Cardiac muscle cell (in vitro differentiated cells and primary cell): ENCODE measurements at places on chromosomes 6 and 20. TPM values are rescaled to one million over a fixed set of nuclear protein-coding genes. Genes with fewer than 3 reads are reported as not detected.
A peak's percentile ranks its signal among the peaks of the same experiment; 100 is the strongest.

Gene SHLD1
- total RNA-seq: 3.4 and 5.2 TPM in 2 replicates

Gene THEMIS
- not detected in 2 replicates for total RNA-seq

Gene HRH3
- total RNA-seq: not detected in 2 replicates

Gene PROKR2
- not detected in 2 replicates for total RNA-seq

Gene SLC16A10
- total RNA-seq: 14.6 and 21.4 TPM in 2 replicates

DNA sequence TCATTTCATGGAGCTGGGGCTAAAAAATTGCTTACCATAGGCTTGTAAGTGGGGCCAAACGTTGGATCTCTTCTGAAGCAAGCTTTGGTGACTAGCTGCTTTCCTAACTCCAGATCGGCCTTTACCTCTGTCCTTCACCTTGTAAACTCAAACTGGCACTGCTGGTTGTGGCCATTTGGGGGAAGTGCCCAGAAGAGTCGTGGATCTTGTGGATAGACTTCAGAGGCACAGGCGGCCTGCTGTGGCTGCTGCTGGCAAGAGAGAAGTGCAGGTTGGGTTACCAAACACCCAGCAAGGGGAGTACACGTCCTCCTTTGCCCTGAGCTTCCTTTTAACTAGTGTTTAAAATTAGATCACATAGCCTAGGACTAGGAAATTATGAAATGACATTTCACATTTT, 36.8 kb upstream of the KLHL31 start:
- no peaks in the 10 kb centered on the region for H3K27me3 ChIP-seq
- H3K36me3 ChIP-seq: no peaks in the 10 kb centered on the region
- DNase-seq: no peak

- H3K36me3 ChIP-seq: no peaks in the 10 kb centered on the region
- H3K27ac ChIP-seq: no peak overlapping the region
- no peaks in the 10 kb centered on the region for H3K27me3 ChIP-seq
- peaks cover 11% of the 10 kb centered on the region for H3K4me1 ChIP-seq
- DNase-seq: no peak
- H3K4me3 ChIP-seq: no peak overlapping the region
Measured at GRCh38 chr20:16451001-16451400, 122.2 kb downstream of the KIF16B start.

DNA sequence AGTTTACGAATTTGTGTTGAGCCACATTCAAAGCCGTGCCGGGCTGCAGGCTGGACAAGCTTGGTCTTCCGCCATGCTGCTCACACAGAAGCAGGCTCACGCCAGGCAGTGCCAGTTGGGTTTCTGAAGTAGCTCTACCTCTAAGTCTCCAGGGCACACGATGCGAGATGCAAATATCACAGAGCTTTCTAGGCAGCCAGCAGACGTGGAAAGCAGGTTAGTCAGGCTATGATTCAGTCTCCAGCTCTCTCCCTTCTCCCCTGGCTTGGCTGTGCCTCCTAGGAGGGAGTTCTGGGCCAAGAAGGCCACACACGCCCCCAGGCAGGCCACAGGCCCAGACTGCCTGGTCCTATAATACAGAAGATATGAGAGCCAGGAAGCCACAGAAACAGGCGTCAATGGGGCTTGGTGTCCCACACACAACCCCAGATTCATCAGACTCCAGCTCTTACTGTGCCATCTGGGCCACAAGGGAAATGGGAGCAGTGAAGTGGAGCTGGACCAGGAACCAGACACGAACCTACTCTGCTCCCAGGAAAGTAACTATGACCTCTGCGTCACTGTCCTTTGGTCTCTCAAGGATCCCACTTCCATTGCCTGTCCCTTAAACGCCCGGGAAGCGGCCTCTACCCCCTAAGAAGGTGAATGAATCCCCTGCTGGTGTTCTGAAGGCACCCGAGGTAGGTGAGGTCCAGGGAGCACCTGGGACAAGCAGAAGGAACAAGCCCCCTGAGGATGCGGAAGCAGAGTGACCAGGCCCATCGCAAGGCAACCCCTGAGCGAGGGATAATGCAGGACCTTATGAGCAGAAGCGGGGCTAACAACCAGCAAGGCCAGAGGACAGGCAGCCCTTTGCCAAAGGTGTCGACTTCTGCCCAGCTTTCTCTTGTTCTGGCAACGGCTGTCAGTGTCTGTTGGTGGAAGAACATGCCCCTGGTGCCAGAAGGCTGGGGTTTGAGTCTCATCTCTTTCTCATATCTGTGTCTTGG, 61.2 kb downstream of the GFOD1 start:
- no peaks in the 10 kb centered on the region for H3K36me3 ChIP-seq
- H3K27me3 ChIP-seq: no peaks in the 10 kb centered on the region
- no peak overlapping the region for H3K4me3 ChIP-seq
- DNase-seq: peak; percentile 11
- peaks cover 75% of the 10 kb centered on the region for H3K4me1 ChIP-seq

- H3K4me3 ChIP-seq: no peak overlapping the region
- no peaks in the 10 kb centered on the region for H3K36me3 ChIP-seq
- DNase-seq: no peak
- no peaks in the 10 kb centered on the region for H3K4me1 ChIP-seq
- H3K27ac ChIP-seq: no peak overlapping the region
Measured at GRCh38 chr20:1848373-1848772, 46.8 kb upstream of the SIRPA start.

- H3K4me1 ChIP-seq: no peaks in the 10 kb centered on the region
- H3K4me3 ChIP-seq: no peak overlapping the region
- no peaks in the 10 kb centered on the region for H3K27me3 ChIP-seq
- DNase-seq: peak; percentile 58
- H3K36me3 ChIP-seq: no peaks in the 10 kb centered on the region
- no peak overlapping the region for H3K27ac ChIP-seq
Measured at GRCh38 chr20:63580796-63581461, 6.9 kb upstream of the HELZ2 start.

DNA sequence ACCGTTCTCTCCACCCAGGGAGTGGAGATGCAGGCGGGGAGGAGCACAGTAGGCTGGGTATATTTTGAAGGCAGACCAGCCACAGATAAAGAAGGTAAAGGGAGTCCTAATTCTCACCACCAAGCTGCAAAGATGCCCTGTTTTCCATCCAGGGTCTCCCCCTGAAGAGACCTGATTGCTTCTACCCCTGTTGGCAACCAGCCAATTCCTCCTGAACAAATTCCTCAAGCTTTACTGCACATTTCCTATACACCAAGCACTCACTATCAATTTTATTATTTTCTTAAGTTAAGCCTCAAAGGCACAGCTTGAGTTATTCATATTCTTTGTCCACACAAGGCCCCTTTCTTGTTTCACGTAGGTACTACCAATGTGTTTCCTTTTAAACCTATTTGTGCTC, 214.4 kb downstream of the EYA2 start:
- no peaks in the 10 kb centered on the region for H3K36me3 ChIP-seq
- H3K27me3 ChIP-seq: no peaks in the 10 kb centered on the region
- H3K27ac ChIP-seq: no peak overlapping the region
- H3K4me3 ChIP-seq: no peak overlapping the region

DNA sequence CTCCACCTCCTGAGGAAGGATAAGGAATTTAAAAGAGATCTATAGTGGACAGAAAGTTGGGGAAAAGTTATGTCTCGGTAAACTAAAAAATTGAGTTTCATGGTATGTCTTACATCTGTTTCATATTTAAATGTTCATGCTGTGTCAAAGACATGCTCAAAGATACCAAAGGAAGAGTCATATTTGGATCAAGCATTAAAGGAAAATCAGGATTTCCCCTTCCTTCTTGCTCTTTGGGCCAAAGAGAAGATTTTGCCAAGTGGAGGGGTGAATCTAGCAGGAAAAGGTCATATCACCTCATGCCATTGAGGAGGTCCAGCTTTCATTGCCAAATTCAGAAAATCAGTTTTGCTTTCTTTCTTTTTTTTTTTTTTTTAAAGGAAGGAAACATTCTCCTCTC, 192.4 kb downstream of the OGFRL1 start:
- no peak overlapping the region for H3K27ac ChIP-seq
- no peaks in the 10 kb centered on the region for H3K36me3 ChIP-seq
- H3K4me1 ChIP-seq: no peaks in the 10 kb centered on the region
- H3K4me3 ChIP-seq: no peak overlapping the region
- no peaks in the 10 kb centered on the region for H3K27me3 ChIP-seq

DNA sequence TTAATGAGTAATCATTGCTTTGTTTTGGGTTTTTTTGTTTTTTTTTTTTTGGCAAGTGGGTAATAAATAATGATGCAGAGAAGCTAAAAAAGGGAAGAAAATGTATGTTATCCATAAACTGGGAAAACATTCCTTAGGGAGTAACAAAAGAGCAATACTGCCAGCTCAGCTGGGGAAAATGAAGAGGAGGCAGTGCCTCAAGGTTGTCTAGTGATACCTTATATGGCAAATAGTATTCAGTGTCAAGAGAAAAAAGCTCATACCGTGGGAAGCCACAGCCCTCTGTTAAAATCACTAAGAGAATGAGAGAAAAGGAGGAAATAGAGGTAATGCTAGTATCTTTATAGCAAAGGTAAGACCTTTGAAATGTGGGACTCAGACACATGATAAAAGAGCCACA, 47.1 kb upstream of the SMLR1 start:
- H3K27ac ChIP-seq: no peak overlapping the region
- no peaks in the 10 kb centered on the region for H3K4me1 ChIP-seq
- no peak overlapping the region for H3K4me3 ChIP-seq

GRCh38 chr20:17023806-17024205, 203.0 kb upstream of the PCSK2 start:
- peaks cover 8% of the 10 kb centered on the region for H3K4me1 ChIP-seq
- no peaks in the 10 kb centered on the region for H3K27me3 ChIP-seq
- no peak overlapping the region for H3K4me3 ChIP-seq
- H3K36me3 ChIP-seq: no peaks in the 10 kb centered on the region
- H3K27ac ChIP-seq: no peak overlapping the region

- no peaks in the 10 kb centered on the region for H3K4me1 ChIP-seq
- no peaks in the 10 kb centered on the region for H3K36me3 ChIP-seq
- H3K27ac ChIP-seq: no peak overlapping the region
- H3K27me3 ChIP-seq: peaks cover 4% of the 10 kb centered on the region
- DNase-seq: no peak
Measured at GRCh38 chr6:45653117-45653883, 275.6 kb upstream of the SUPT3H start.

- no peak overlapping the region for H3K27ac ChIP-seq
- no peak overlapping the region for H3K4me3 ChIP-seq
- no peak for DNase-seq
- peaks cover 8% of the 10 kb centered on the region for H3K4me1 ChIP-seq
- no peaks in the 10 kb centered on the region for H3K27me3 ChIP-seq
Measured at GRCh38 chr6:89952105-89952671, 57.9 kb downstream of the GJA10 start.

DNA sequence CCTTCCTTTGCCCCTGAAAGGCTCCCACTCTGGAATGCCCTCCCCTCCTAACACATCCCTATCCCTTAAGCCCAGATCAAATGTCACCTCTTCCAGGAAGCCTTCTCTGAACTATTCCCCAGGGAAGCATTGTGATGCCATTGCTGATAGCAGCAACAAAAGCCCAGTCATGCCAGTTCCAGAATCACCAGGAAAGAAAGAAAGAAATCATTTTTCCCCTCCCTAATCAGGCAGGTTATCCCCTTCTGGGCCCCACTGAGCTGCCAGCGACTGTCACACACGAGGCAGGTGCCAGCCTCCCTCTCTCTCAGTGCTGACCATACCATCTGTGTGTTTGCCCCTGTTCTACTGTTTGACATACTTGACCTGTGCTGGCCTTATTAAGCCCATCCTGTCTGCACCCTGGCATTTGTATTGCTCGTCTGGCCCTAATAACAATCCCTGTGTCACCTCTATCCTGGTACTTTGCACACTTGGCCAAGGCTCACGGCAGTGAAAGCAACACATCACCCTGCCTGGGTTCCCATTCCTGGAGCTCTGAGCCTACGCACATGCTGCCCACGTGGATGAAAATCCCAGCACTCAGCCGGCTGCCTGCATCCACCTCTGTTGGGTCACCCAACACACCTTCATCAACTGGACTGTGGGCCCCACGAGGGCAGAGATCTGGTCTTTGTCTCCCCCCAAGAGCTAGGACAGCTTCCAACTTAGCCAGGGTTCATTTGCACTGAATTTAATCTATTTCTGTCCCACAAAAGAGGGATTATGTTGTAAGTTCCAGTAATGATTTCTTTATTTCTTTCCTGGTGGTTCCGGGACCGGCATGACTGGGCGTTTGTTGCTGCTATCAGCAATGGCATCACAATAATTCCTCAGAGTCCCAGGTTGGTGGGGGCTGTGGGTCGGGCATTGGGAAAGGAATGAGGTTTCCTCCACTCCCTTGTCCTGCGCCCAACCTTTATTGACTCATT, 5.3 kb upstream of the BPIFB1 start:
- no peaks in the 10 kb centered on the region for H3K4me1 ChIP-seq
- H3K4me3 ChIP-seq: no peak overlapping the region
- H3K27ac ChIP-seq: no peak overlapping the region
- no peaks in the 10 kb centered on the region for H3K27me3 ChIP-seq

DNA sequence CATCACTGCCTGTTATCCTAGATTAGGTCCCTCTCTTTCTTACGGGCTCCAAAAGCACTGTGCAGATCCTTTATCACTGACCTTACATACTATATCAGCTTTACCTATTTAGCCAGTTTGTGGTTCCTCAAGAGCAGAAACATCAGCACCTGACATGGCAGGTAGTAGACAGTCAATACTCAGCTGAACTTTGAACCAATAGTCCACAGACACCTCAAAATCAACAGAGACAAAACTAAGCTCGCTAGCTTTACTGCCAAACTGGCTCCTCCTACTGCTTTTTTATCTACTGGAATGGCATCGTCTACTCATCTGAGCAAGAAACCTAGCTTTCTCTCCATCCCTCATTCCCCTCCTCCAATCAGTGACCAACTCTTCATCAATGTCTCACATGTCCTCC, 5.6 kb downstream of the IL17A start:
- H3K4me3 ChIP-seq: no peak overlapping the region
- no peak overlapping the region for H3K27ac ChIP-seq

- peaks cover 2% of the 10 kb centered on the region for H3K27me3 ChIP-seq
- H3K4me3 ChIP-seq: peak overlapping the region; percentile 62
- no peaks in the 10 kb centered on the region for H3K4me1 ChIP-seq
- H3K27ac ChIP-seq: no peak overlapping the region
Measured at GRCh38 chr6:166955121-166955864, 1.1 kb downstream of the RNASET2 start.

GRCh38 chr20:33789109-33789857, 21.9 kb upstream of the CHMP4B start:
- no peaks in the 10 kb centered on the region for H3K27me3 ChIP-seq
- H3K27ac ChIP-seq: peak overlapping the region; percentile 92
- H3K4me1 ChIP-seq: peaks cover 28% of the 10 kb centered on the region
- DNase-seq: peak; percentile 92

- DNase-seq: peak; percentile 59
- no peaks in the 10 kb centered on the region for H3K27me3 ChIP-seq
- H3K36me3 ChIP-seq: no peaks in the 10 kb centered on the region
- no peaks in the 10 kb centered on the region for H3K4me1 ChIP-seq
Measured at GRCh38 chr20:4740774-4741431, 19.2 kb downstream of the PRND start.

- peaks cover 22% of the 10 kb centered on the region for H3K36me3 ChIP-seq
- H3K27ac ChIP-seq: no peak overlapping the region
- no peak overlapping the region for H3K4me3 ChIP-seq
- H3K27me3 ChIP-seq: no peaks in the 10 kb centered on the region
- peak; percentile 65 for DNase-seq
- peaks cover 18% of the 10 kb centered on the region for H3K4me1 ChIP-seq
Measured at GRCh38 chr6:158972241-158973233, 27.5 kb downstream of the RSPH3 start.

DNA sequence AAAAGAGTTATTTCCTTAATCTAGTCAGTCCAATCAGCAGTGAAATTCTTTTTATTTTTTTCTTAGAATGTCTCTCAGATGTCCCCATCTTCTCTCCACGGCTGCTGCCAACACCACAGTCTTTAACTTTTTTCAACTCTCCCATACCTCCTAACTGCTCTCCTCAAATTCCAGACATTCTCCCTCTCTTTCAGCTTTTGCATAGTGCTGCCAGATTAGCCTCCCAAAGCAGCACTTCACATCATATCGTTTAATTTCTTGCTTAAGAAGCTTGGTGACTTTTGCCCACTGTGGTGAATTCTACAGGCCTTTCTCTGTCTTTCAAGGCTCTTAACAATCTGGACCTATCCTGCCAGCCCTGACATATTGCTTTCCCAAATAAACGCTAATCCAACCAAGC, 233.4 kb downstream of the UST start:
- DNase-seq: peak; percentile 14
- H3K4me1 ChIP-seq: no peaks in the 10 kb centered on the region
- no peak overlapping the region for H3K4me3 ChIP-seq
- H3K27ac ChIP-seq: no peak overlapping the region
